ENCODE measurements at places on chromosomes 2 and 18.
A peak's percentile ranks its signal among the peaks of the same experiment; 100 is the strongest.

- DNase-seq, result no peak
Observed at GRCh38 chr2:55976681-55977080, 53.1 kb upstream of the EFEMP1 start.

GRCh38 chr2:233228376-233228775 lies 23.1 kb upstream of the ATG16L1 start:
- DNase-seq, result no peak

DNA sequence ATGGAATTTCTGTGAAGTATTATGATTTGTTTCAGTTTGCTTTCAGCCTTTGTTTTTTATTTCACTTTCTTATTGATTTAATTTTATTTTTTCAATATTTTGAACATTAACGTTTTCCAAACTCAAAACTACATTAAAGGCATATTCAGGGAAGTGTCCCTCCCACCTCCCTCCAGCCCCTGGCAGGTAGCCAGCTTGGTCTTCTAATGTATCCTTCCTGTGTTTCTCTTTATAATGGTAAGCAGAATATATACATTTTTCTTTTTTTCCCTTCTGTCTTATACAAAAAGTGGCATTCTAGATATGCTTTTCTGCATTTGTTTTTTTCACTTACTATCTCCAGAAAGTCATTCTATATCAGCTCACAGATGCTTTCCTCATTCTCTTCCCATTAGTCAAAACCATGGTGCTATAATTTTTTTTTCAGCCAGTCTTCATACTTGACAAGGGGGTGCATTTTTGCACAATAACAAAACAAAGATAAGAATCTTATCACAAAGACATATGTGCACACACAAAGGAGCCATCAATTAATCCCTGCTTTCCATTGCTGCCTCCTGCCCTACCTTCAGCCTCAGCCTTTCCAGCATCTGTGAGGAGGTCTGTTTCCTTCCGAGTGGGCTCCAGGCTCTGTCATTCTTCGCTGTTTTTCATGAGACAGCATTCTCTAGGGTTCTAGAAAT lies 33.7 kb upstream of the TMEM177 start:
- DNase-seq, result no peak

DNA sequence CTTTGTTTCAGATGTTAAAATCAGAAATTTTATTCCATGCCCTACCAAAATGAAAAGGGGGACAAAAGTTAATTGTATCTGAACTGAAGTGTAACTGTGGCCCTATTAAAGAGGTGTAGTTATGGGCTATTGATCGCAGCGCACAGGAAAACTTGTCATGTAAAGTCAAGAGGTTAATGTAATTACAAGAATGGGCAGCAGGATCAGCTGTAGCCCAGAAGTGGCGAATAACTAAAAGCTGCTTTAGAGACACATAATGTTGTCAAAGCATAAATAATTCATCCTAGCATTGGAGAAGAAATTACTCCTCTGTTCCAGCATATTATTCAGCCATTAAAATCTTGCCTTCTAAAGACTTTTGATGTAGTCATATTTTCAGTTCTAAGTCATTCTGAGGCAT lies 211.8 kb downstream of the EPHA4 start:
- no peak for DNase-seq

DNA sequence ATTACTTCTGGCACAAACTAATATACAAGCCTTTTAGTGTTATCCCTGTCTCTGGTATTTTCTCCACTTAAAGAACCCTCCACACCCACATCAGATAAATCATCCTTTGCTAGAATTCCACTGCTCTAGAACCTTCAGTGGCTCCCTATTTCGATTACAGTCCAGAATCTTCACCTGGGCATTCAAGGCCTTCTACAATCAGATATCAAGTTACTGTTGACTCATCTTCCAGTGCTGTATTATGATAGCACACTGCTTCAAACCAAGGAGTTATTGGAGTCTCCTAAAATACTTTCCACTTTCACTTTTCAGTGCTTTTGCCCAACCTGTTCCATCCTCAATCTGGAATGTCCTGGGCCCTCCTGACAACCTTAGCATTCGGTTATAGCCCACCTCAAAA lies 3.4 kb downstream of the CGREF1 start:
- DNase-seq, result no peak

DNA sequence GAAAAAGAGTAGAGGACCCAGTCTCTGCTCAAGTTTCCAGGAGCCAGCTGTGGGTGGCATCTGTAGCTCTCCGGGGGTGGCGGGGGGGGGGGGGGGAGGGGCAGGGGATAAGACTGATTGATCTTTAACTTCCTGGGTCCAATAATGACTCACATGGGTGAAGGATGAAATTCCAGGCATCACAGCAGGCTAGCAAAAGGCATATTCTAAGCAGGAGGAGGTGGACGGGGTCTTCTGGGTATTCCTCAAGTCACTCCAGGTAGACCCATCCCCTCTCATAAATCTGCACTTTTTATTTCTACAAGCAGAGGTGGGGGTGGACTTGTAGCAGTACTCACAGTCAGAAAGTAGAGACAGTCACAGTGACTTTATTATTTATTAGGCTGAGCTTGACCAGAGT lies 85.5 kb upstream of the TMEM247 start:
- DNase-seq, result peak; percentile 13

- no peak for DNase-seq
Observed at GRCh38 chr2:191899410-191899809, 52.5 kb upstream of the CAVIN2 start.

GRCh38 chr18:72826736-72827135 lies 41.1 kb downstream of the NETO1 start:
- DNase-seq, result no peak

DNA sequence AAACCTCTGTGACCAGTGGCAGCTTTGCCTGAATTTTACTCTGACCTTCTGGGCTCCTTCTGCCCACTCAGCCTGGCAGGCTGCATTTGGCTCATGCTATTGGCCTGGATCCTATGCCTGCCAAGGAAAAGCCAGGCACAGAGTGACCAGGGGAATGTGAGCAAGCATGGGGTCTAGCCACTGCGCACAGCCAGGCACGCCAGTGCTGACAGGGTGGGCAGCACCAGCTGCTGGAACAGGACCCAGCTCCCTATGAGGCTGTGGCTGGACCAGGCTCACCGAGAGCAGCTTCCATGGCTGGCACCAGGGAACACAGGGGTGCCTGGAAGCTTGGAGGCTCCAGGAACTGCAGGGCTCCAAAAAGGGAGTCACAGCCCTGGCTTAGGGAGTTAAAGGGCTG lies 311.5 kb upstream of the SYT4 start:
- no peak for DNase-seq

GRCh38 chr2:15049096-15049993 lies 416.8 kb downstream of the LRATD1 start:
- no peak for DNase-seq

GRCh38 chr2:240711296-240711695 lies 19.6 kb downstream of the AQP12A start:
- DNase-seq, result no peak

- no peak for DNase-seq
Observed at GRCh38 chr2:230674966-230675672, 37.5 kb upstream of the CAB39 start.

DNA sequence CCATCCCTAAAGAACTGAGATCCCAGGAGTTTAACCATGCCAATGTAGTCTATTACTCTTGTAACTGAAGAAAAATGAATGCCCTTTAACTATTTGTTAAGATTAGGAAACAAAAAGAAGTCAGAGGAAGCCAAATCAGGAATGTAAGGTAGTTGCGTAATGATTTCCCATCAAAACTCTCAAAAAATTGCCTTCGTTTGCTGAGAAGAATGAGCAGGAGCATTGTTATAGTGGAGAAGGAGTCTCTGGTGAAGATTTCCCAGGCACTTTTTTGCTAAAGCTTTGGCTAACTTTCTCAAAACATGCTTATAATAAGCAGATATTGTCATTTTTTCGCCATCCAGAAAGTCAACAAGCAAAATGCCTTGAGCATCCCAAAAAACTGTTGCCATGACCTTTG lies 224.0 kb upstream of the SIX2 start:
- no peak for DNase-seq

- no peak for DNase-seq
Observed at GRCh38 chr18:34956663-34957062, 84.5 kb upstream of the MAPRE2 start.

DNA sequence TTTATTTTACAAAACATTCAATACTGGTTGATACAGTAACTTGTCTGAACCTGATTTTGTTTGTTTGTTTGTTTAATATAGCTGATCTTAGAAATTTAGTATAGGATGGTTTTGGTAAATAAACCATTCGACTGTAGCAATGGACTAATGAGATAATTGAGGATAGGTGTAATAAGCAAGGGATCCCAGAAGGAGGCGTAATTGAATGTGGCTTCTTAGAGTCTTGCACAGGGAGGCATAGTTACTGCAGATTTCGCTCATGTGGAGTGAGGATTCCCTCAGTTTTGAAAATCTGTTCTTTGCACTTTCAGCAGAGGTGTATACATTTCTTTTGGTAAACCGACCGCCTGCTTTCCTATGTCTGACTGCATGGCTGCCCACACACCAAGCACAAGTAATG lies 709.6 kb downstream of the SOCS6 start:
- DNase-seq, result no peak

DNA sequence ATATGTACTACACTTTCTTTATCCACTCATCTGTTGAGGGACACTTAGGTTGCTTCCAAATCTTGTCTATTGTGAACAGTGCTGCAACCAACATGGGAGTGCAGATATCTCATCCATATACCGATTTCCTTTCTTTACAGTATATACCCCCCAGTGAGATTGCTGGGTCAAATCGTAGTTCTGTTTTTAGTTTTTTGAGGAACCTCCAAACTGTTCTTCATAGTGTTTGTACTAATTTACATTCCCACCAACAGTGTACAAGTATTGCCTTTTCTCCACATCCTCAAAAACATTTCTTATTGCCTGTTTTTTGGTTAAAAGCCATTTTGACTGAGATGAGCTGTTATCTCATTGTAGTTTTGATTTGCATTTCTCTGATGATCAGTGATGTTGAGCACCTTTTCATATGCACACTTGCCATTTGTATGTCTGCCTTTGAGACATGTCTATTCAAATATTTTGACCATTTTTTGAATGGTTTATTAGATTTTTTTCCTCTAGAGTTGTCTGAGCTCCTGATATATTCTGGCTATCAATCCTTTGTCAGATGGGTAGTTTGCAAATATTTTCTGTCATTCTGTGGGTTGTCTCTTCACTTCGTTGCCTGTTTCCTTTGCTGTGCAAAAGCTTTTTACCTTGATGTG lies 12.2 kb downstream of the PLEK start:
- no peak for DNase-seq

DNA sequence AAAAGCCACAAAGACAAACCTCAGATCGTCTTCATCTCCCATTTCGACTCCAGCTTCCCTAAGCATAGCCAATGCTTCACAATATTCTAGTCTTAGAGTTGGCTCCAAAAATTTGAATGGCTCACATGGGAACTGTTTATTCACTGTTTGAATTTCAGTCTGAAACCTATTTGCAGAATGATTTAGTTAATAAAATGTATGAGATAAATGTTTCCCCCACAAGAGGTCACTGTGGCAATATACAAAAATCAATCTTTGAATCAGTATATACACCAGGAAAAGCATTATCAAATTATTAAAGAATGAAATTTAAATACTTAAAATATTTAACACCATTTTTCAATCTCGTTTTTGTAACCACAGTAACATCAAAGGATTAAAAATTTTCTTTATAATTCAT lies 40.0 kb upstream of the MCM6 start:
- DNase-seq, result no peak

- DNase-seq, result no peak
Observed at GRCh38 chr18:63559567-63560491, 17.7 kb downstream of the SERPINB12 start.

DNA sequence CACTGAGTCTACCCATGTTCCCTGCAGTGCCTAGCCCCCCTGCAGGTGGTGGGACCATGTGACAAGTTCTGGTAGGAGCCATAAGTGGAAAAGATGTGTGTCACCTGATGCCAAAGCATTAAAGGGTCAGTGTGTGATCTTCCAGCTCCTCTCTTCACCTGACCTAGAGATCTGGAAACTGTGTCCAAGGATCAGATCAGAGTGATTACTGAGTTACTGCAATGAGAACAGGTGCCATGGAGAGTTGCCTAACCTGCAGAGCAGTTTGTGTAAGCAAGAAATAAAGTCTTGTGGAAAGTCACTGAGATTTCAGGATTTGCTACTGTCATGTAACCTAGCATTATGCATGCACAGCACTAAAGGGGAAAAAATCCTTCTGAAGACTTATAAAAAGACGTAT lies 90.6 kb downstream of the ACVR1C start:
- no peak for DNase-seq

GRCh38 chr2:58099096-58099769 lies 52.6 kb downstream of the VRK2 start:
- DNase-seq, result no peak

- DNase-seq, result no peak
Observed at GRCh38 chr2:69007603-69008002, 5.4 kb upstream of the ANTXR1 start.

- no peak for DNase-seq
Observed at GRCh38 chr2:34705551-34706247, 1106.6 kb upstream of the FAM98A start.

DNA sequence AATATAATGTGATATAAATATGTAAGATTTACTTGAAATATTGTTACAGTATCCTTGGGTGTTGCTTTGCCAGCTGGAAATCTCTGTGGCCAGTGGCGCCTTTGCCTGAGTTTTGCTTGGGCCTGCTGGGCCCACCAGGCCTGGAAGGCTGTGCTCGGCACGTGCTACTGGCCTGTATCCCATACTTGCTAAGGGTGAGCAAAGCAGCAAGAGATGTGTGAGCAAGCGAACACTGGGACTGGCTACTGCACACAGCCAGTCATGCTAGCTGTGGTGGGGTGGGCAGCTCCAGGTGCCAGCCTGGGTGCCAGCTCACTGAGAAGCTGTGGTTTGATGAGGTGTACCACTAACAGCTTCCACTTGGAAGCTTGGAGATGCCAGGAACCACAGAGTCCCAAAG lies 299.1 kb upstream of the GALNT5 start:
- no peak for DNase-seq

GRCh38 chr2:184268900-184269477 lies 329.3 kb upstream of the ZNF804A start:
- no peak for DNase-seq

GRCh38 chr18:35059280-35059927 lies 18.2 kb downstream of the MAPRE2 start:
- no peak for DNase-seq

- no peak for DNase-seq
Observed at GRCh38 chr2:140589696-140590095, 1541.1 kb downstream of the LRP1B start.

- no peak for DNase-seq
Observed at GRCh38 chr2:144896341-144896740, 376.4 kb upstream of the ZEB2 start.

All from activated CD8-positive, alpha-beta memory T cell treated with anti-CD3 and anti-CD28 coated beads for 24 hours (primary cell).